ENCODE measurements at places on chromosomes 13 and 19.

GRCh38 chr13:29165840-29166239, 345.7 kb downstream of the MTUS2 start:
- DNase-seq = no peak

DNA sequence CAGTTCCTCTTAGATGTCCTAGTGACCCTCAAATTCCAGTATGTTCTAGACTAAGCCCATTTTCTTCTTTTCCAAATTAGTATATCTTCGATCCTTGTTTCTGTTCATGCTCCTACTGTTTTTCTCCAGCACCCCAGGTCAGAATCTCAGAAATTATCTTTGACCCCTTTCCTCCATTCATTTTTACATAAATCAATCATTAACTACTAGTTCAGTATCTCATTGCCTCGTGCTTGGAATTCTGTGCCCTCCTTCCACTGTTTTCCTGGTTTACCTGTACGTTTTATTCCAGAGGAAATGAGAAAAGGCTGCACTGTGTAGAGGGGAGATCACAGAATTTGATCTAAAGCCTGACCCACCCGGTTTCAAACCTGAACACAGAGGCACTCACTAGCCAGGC, 107.9 kb downstream of the LRCH1 start:
- no peak for DNase-seq

GRCh38 chr13:78054157-78054556, 135.5 kb upstream of the EDNRB start:
- no peak for DNase-seq

DNA sequence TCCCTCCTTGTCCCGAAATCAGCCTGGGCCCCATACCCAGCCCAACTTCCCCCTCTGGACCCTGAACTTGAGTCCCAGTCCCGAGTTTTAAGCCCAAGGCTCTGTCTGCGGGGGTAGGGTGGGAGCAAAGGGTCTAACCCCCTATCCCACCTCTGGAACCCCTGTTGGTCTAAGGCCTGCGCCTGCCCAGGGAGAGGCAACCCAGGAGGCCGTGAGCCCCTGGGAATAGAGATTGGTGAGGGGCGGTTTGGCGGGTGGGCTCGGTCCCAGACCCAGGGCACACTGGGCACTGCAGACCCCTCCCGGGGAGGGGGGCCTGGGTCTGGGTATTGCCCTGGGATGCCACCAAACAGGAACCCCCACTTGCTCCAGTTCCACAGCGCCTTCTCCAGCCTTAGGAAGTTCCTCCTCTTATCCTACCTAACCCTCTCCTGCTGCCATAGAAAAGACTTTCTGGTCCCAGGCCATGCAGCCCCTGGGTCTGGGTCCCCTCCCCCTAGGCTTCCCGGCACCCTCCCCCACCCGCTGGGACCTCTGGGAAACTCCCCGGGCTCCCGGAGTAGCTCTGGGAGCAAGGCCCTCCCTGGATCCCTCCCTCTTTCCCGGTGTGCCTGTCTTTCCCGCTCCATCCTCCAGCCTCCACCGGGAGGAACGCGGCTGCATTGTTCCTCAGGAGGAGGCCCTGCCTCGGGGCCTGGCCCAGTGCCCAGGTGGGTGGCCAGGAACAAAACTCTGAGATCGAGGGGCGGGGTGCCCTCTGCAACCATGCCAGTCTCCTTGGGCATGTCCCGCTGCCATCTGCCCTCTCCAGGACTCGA, 33.6 kb upstream of the NANOS3 start:
- peak; percentile 45 for DNase-seq

DNA sequence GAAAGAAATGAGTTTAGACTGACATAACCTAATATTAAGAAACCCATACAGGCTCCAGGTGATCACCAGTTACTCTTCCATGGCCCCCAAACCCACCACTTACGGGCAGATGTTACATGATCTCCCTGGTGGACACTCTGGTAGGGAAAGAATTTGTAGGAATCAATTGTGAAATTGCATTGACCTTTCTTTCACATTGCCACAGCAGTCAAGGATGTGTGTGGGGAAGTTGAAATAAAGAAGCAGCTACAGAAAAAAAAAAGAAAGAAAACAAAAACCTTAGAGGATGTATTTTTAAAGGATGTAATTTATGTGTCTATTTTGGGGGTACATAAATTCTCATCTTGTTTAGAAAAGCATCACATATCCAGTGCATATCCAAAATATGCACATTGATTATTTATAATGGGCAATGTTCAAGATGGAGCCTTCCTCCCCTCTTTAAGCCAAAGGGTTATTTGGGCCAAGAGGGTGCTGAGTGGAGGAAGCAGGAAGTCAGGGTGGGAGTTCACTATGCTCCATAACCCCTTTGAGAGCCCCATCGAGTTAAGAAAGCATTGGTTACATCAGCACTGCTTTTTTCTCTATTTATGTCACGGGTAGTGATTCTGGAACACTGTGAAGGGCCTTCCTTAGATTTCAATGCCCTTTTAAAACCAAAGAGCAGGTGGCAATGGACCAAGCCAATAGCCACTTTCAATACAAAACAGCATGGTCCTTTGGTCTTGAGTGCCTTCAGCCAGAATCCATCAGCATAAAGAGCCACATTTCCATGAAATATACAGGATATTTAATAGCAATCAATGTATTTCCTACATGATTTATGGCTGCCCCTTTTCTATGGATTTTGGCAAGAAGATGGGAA, 169.6 kb downstream of the LACC1 start:
- DNase-seq = no peak

- no peak for DNase-seq
Measured at GRCh38 chr13:91014696-91015095, 332.8 kb upstream of the MIR17HG start.
